ENCODE measurements at places on chromosomes 6 and 20.

- DNase-seq, result no peak
Measured at GRCh38 chr6:146885708-146886457, 287.1 kb downstream of the ADGB start.

GRCh38 chr6:169795196-169795595, 43.8 kb downstream of the ERMARD start:
- no peak for DNase-seq

DNA sequence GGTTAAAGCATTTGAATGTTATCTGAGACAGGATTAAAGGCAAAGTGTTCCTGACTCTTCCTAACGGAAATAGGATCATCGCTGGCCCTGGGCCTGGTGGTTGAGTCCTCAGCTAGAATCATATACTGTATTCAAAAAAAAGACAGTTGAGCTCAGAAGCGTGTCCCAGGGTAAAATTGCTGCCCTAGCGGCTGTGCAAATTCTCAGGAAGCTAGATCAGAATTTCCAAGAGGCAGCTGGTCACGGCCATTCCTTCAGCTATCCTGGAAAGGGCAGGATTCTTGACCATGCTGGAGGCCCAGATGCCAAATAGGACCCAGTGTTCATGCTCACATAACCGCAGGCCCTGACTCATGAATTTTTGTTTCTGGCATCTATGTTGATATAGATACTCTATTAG, 67.4 kb downstream of the STMND1 start:
- no peak for DNase-seq

- no peak for DNase-seq
Measured at GRCh38 chr6:82179415-82179814, 68.1 kb downstream of the IBTK start.

DNA sequence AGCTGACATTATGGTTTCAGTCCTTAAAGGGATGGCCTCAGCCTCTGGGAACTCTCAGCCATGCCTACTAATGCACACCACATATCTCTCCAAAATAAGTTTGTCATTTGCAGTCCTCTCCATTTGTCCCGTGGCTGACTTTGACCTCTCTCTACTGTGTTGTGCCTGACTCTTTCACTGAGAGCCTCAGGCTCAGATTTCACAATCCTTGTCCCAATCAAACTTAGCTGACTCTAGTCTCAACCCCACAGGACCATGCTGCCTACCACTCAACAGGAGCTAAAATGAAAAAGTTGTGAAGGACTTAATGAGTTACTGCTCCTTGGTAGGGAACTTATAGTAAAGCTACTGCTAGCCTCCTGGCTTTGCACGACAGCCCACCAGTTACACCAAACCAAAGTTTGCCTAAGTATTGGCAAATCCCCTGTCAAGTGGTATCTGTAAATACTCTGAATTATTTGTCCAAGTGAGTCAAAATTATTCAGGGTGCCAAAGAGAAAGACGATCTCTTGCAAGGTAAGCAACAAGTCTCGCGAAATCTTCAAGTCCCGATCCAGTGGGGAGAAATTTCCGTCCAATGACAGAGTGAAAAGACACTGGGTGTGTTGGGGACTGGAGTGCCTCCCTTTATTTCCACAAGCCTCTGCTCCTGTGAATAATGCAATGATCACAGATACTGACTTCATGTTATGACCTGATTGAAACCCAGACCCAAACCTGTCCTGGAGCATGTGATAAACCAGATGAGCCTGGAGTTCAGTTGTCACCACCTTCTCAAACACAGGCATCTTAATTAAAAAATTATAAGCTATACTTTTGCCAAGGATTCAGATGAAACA, 124.4 kb upstream of the FOXQ1 start:
- no peak for DNase-seq

DNA sequence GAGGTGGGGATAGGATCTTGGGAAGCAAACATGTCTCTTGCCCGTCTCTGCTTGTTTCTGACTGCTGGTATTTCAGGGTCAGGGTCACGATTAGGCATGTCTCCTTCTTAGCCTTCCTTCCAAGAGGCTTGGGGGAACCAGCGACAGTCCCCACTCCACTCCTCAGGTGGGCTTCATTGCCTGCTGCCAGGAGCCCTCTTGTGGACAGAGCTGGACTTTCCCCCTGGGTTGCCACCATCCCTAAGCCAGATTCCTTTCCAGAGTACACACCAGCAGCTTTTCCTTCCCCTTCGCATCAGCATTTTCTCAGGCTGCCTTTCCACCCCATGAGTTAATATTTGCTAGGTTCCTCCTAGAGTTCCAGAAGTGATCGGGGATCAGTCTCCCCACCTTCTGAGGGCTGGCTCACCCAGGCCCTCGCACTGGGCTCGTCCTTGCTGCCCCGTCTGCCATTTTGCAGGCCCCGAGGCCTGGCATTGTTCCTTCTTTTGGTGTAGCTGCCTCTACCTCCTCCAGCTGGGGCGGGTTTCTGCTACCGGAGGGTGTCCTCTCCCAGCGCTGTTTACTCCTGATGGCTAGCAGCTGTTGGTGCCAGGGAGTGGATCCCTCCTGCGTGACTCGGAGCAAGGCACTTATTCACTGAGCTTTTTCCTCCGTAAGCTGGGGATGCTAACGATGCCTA, 8.8 kb upstream of the C20orf144 start:
- no peak for DNase-seq
